Activated CD4-positive, alpha-beta T cell treated with anti-CD3 and anti-CD28 coated beads, Interleukin-2, amount 50 U/mL, for 48 hours (primary cell): ENCODE measurements at places on chromosomes 16 and 17.

- DNase-seq, result peak; percentile 60
Measured at GRCh38 chr16:56013962-56014552, 138.9 kb upstream of the CES5A start.

- no peak for DNase-seq
Measured at GRCh38 chr17:20190605-20191004, 181.4 kb downstream of the SPECC1 start.

- no peak for DNase-seq
Measured at GRCh38 chr17:47831934-47832327, 461 bp downstream of the LRRC46 start.

DNA sequence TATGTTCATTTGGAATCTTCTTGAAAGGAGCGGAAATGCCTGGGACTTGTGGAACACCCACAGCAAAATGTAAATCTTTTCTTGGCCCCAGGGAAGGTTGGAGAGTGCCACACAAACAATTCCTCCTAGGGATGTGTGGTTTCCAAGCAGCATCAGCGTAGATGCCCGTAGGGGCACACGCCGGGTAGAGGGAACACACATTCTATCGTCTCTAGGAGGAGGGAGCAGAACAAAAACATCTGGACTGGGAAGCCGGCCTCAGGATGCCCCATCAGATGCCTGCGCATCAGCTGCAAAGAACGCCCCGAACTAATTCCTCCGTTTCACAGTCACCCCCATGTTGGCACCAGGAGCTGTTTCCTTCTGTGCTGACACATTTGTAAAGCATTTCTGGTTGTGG is 357.9 kb upstream of the ZFHX3 start:
- no peak for DNase-seq

DNA sequence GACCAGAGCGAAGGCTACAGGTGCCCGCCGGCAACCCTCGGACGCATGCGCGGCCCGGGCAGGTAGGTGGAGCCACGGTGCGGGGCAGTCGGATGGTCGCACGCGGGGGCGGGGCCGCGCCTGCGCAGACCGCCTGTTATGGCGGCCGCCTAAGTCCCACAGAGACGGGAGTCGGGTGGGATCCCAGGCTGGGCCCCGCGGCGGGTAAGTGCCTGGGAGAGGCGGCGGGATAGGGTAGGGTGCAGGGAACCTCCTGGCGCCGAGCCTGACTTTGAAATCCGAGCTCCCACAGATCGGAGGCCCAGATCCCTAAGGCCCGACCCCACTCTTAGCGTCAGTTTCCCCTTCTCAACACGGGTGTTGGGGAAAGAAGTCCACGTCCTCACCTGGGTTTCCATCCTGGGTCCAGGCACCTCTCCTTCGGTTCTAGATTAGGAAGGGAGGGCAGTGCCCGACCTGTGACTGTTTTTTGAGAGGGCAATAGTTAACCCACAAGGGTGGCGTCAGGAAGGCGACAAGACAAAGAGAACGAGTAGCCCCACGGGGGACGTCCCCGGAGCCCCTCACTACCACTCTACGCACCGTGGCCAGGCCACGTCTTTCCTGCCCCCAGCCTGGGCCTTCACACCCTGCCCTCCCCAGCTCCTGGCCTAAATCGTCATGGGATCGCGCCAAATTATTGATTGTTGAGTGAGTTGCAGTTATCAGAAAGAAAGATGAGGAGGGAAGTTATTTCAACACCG is at the start of gene METTL22:
Gene METTL22, plus strand, starts transcription at position 127 of the 743 bp plus-strand sequence. CDS start 3,968 bp downstream, outside the sequence.
- peak; percentile 94 for DNase-seq

DNA sequence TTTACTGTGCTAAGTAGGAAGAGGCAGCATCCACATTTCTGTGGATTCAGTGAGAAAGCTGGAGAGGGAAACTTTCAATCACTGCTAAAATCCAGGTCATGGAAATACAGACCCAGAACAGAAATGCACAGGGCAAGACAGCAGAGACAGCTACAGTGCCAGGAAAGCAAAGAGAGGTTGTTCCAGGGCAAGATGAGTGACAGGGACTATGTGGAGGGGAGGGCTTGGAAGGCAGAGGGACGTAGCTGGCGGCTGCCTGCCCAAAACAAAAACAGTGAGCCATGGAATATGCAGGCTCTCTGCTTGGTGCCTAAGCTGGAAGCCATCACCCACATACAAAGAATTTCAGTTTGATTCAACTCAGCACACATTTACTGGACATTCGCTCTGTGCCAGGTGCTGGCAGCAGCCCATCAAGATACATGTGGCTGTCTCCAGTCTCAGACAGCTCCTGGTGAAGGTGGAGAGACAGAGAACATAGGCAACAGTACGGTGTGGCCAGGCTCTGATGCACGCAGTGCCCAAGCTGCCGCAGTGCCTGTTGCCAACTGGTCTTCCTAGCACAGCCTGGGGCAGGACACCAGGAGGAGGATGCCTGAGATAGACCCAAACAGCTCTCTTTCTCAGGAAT is 88.7 kb downstream of the AIPL1 start:
- DNase-seq, result no peak

DNA sequence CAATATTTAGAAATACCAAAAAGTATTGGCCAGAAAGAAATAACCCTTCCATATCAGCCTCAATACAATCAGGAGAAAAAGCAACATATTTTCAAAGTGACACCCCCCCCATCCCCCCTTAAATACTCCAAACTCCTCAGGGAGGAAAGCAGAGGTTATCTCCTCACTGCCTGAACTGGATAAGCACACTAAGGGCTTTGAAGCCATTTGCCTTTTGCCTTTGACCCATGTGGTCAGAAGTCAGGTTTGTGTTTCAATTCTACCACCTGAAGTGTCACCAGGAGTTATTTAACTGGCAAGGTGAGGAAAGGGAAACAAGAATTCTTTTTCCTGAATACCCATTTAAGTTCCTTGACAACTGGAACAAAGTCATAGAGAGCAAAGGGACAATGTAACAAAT is 3.5 kb upstream of the VEZF1 start:
- DNase-seq, result no peak

DNA sequence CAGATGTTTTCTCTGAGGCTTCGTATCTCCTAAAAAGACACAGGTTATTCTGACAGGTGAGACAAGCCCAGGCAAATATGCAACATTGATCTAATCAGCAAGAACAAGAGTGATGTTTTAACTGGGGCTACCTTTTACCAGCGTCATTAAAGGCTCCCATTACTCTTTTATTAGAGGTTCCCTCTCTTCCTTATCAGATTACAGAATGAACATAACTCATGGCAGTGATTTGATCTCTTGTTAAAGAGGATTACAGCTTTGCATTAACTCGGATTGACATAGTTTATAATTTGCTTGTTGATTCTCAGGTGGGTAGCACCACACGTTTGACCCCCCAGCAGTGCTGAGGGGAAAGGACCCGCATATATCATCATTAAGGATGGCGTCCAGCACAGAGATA is 90.5 kb downstream of the AATF start:
- DNase-seq, result no peak

DNA sequence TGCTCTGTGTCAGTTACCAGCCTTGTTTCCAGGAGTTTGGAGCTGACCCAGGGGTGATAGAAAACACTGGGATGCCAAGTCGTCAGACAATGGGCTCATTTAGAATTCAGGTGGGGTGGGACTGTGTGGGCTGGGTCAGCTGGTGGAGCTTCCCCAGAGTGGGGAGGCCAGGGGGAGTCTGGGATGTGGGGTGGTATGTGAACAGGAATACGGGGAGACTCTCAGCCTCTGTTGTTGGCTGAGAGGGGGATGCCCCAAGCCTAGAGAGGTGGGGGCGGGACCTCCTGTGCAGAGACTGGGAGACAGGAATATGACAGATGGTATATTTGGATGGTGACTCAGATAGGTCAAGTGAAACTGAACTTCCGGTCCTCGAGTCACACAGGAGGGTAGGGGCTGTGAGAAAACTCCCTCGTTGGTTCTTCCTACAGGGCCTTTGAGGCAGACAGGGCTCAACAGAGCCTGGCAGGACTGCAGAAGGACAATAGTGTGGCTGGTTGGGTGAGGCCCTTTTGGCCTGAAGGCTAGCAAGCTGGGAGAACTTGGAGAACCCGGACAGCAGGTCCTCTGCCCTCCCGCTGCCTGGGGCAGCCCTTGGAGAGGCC is 23.7 kb downstream of the CDH1 start:
- DNase-seq, result peak; percentile 78
